ENCODE measurements at places on chromosomes 3 and 15.

- DNase-seq = no peak
Observed at GRCh38 chr15:77013776-77014131, 18.8 kb downstream of the PSTPIP1 start.

DNA sequence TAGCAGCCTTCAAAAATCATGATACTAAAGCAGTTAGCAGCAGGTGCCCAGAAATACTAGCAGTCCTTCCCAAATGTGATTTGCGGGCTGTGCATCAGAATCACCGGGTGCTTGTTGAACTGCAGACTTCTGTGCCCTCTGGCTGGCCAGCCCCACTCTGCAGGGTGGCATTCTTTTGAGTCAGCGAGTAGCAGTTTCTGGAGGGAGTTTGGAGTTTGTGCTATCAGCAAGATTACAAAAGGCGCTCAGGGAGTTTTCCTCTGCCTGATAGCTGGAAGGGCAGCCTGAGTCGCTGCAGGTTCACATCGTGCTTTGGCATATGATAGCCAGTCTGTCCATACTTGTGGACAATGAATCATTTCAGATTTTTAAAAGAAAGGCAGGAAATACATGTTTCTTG, 57.6 kb downstream of the CLDN11 start:
- DNase-seq = no peak

- DNase-seq = no peak
Observed at GRCh38 chr15:60744826-60745460, 266.0 kb upstream of the ICE2 start.

DNA sequence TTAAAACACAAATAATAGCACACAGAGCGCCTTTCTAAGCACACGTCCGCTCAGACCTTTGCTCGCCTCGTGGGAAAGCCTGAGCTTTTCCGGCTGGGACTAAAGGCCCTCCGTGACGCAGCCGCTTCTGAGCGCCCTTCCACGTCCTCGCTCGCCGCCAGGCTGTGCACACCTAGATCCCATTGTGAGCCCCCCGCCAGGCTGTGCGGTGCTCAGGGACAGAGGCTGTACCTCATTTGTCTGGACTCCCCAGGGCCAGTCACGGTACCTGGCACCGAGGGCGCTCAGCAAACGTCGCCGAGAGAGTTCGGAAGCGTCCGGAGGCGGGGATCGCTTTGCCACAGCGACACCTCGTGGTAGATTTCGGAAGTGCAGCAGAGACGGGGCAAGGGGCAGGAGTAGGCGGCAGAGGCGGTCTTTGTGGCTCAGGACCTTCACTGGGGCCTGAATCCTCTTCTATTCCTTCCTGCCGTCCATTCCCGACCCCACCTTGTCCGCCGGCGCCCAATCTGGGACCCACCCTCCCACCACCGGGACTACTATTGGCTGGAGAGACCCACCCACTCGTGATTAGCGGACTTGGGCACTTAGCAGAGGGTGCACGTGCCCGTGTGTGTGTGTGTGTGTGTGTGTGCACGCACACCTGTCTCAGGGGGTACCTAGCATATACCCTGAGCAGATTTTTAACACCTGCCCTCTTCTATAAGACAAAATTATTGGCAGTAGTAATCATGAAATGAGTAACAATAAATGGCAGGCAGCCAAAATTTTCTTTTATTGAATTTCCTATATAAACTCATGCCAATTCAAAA, 65.6 kb downstream of the RHCG start:
- peak; percentile 90 for DNase-seq

- DNase-seq = no peak
Observed at GRCh38 chr3:98010194-98010882, 24.8 kb downstream of the GABRR3 start.

DNA sequence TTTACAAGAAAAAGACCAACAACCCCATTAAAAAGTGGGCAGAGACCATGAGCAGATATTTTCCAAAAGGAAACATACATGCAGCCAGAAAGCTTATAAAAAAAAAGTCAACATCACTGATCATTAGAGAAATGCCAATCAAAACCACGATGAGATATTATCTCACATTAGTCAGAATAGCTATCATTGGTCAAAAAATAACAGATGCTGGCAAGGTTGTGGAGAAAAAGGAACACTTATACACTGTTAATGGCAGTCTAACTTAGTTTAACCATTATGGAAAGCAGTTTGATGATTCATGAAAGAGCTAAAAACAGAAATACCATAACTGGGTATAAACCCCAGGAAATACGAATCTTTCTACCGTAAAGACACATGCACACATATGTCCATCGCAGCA, 76.3 kb downstream of the SUCNR1 start:
- DNase-seq = no peak

GRCh38 chr15:38304481-38304880, 51.8 kb downstream of the SPRED1 start:
- no peak for DNase-seq

DNA sequence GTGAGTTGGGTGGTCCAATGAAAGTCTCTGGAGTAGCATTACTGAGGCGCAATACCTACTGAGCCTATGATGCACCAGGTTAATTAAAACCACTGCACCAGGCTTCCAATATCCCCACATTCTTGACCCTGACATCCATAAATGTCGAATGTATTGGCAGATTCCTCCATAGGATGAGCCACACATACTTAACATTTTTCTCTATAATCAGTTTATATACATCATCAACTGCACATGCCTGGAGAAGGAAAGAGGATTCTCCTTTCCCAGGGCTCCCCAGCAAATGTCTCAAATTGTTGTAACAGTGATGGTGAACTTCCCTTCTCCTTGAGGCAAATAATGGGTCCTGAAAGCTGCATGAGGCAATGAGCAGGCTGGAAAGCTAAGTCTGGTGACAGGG, 82.3 kb upstream of the LPP start:
- DNase-seq = no peak

- no peak for DNase-seq
Observed at GRCh38 chr3:112092496-112093179, 6.4 kb downstream of the C3orf52 start.

Measured in AG08396 (cell line).